ENCODE measurements at places on chromosomes 5 and 9.

GRCh38 chr9:19146441-19147024 is 19.2 kb upstream of the PLIN2 start:
- DNase-seq, result no peak

- no peak for DNase-seq
These were observed 71.0 kb downstream of the BRINP1 start for GRCh38 chr9:119298076-119298853.

GRCh38 chr9:89178830-89179539 is 367 bp upstream of the SHC3 start:
- no peak for DNase-seq

DNA sequence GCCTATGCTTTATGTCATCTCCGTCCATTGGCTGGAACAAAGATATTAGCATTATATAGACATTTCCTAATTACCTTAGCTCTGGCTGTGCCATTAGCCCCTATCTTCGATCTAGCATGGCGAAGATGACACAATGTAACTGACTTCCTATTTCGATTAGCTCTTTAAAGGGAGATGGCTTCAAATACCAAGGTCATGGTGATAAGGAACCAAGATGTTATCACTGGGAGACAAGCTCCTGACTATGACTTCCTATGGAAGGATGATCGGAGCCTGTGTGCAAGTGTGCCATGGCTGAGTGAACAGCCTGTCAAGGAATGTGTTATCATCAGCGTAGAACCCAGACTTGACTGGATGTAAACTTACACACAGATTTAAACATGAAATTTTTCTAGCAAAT is 602.1 kb downstream of the PSAT1 start:
- no peak for DNase-seq

DNA sequence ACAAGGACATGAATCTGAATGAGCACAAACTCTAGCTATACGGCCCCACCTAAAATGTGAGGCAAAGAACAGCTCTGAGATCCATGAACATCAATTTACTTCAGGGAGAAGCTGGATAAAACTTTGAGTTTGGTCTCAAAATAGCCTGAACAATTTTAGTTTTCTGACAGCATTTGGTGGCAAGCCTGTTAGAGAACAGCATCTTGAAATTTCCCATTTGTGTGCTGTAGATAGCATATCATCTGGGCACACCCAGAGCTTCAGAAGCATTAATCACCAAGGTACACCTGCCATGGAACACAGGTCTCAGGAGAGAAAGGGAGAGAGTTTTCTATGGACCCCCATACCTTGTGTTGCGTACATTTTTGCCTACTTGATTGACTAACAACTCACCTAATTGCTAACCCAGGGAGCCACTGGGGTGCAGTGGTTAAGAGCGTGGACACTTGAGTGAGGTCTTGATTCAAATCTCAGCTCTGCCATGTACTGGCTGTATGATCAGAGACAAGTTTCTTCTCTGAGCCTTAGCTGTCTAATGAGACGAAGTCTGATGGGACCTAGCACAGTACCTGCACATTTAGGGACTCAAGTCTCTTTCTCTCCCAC is 264.9 kb downstream of the PIK3R1 start:
- DNase-seq, result no peak

- no peak for DNase-seq
These were observed 51.3 kb downstream of the GADD45G start for GRCh38 chr9:89655990-89656657.

All from stimulated activated CD8-positive, alpha-beta memory T cell treated with anti-CD3 and anti-CD28 coated beads, Interleukin-4, amount 100 ng/mL, for 4 hours (primary cell).